ENCODE measurements at places on chromosomes 2 and 18. TPM values are rescaled to one million over a fixed set of nuclear protein-coding genes. Genes with fewer than 3 reads are reported as not detected.

- no peak for DNase-seq
Measured at GRCh38 chr2:45170191-45171135, 161.2 kb upstream of the SIX2 start.

- DNase-seq = no peak
Measured at GRCh38 chr2:1484131-1484884, 71.0 kb downstream of the TPO start.

DNA sequence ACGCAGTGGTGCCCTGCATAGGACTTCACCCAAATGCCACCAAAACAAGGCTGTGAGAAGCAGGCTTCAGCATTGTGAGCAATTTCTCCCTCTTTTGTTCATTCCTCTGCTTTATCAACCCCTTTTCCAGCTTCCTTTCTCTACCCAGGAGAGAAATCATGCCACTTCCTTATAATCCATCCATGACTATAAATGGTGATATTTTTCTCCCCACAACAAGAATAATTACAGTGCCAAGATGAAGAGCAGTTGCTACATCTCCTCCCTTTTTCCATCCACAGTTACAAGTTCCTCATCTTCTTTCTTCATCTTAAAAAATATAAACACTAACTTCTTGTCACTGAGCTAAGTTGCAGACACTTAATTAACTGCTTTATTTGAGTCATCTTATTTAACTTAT, 167.2 kb downstream of the ANTXR1 start:
- no peak for DNase-seq

Gene CRACDL
- 1.3 TPM for total RNA-seq

Gene KCNJ3
- total RNA-seq = not detected
